ENCODE measurements at places on chromosomes 1 and 21.

- peak; percentile 81 for DNase-seq
Observed at GRCh38 chr1:168640836-168641235, 64.4 kb downstream of the XCL1 start.

DNA sequence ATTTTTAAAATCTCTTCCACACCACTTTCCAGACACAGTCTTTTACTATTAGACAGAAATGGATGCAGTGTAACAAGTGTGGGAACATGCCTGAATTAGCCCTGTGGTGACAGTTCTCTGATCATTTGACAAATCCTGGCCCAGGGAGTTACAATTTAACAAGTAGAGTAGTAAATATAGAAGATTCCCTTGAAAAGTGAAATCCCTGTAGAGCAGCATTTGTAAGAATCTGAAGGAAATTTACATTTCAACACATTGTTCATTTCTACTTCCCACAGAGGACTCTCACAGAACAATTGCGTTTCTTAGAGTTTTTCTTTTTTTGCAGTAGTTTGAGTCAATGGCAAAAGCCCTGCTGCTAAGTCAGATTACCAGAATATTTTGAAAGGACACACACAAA lies 458.3 kb upstream of the BRINP3 start:
- no peak for DNase-seq

DNA sequence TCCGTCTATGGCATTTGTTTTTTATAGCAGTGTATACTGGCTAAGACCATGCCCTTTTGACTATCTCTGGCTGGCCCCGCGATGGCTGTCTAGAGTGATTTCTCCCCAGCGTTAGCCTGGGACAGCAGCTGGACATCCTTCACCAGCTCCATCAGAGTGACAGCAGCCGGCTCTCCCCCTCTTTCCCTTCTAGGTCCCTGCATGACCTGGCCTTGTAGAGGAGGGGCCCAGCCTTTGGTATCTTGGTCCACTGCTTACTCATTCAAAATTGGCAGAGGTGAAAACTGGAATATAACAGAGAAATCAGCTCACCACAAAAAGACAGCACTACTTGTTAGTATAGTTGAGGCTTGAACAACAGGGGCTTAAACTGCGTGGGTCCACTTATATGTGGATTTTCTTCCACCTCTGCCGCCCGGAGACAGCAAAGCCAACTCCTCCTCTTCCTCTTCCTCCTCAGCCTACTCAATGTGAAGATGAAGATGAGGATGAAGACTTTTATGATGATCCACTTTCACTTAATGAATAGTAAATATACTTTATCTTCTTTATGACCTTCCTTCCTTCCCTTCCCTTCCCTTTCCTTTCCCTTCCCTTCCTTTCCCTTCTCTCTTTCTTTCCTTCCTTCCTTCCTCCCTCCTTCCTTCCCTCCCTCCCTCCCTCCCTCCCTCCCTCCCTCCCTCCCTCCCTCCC lies 29.4 kb upstream of the B3GALNT2 start:
- no peak for DNase-seq

DNA sequence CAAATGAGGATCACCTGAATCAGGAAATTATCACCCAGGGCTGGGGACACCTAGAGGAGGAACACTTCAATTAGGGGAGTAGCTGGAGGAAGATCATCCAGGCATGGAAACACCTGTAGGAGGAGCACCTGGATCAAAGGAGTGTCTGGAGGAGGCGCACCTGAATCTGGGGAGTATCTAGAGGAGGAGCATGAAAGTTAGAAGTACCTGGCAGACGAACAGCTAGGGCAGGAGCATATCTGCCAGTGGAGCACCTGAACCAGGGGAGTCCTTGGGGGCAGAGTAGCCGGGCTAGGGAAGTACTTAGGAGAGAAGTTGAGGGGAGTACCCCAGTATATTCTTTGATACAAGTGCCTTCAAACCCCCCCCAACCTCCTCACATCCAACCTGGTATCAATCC lies 1.3 kb downstream of the C1orf210 start:
- DNase-seq = no peak

- DNase-seq = no peak
Observed at GRCh38 chr1:48679859-48680258, 96.8 kb downstream of the BEND5 start.

GRCh38 chr1:15412175-15412800 lies 2.6 kb downstream of the EFHD2 start:
- DNase-seq = peak; percentile 90

- DNase-seq = no peak
Observed at GRCh38 chr1:223486366-223486765, 93.2 kb downstream of the CCDC185 start.

DNA sequence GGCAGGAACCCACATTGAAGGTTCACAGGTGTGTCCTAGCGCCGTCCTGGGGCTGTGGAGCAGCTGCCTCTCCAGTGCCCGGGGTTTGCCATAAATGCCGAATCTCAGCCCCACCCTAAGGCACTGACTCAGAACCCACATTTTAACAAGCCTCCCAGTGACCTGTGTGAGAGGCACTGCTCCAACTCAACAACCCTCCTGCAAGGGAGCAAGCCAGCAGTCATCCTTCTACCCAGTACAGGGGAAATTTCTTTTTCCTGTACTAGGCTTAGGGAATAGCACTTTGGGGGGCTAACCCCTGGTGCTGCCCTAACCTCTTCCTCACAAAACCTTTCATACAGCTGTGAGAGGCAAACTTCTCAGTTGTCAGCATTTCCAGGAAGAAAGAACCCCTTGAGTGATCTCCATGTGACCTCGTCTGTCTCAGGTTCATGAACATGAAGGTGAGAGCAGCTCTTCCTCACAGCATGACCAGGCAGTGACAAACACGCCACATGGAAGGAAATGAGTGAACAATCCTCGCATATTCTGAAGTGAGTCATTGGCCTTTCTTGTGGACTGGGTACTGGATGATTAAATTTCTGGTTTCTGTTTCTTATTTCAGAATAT lies 11.4 kb upstream of the BCAR3 start:
- peak; percentile 42 for DNase-seq

- DNase-seq = no peak
Observed at GRCh38 chr1:40625076-40625475, 40.4 kb downstream of the RIMS3 start.

DNA sequence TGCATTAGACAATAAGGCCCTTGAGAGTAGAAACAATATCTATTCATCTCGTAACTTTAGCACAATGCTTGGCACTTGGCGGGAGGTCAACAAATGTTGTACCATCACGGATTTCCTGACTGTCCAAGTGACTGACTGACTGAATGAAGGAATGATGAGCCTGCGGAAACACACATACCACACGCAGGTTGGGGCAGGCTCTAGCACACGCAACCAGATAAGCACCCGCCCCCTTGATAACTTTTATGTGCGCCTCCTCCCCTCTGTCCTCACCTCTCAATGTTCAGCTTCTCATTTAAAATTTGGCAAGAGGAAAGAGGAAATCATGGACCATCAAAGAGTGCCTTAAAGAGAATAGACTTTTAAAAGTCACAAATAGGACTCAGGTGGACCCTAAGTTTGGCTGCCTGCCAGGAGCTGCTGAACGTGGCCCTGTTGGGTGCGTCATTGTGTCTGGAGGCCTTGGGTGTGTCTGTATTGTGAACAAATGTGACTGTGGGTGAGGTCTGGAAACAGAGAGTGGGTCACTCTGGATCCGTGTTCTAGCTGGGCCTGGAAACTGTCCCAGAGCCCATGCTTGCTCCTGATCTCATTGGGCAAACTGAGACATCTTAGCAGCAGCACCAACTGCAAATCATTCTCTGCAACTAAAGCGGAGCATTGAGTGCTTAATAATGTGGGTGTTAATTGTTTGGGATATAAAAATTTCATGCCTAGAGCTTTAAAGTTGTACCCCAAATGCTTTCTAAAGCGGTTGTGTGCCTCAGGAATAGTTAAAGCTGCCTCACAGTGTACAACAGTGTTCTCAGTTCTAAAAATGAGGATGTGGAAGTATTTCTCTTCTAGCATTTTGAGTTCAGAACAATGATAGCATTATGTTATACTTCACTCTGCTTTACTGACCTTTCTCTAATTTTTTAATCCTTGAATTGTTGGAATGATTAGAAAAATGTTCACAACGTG lies 47.6 kb upstream of the ABCG1 start:
- DNase-seq = peak; percentile 68

DNA sequence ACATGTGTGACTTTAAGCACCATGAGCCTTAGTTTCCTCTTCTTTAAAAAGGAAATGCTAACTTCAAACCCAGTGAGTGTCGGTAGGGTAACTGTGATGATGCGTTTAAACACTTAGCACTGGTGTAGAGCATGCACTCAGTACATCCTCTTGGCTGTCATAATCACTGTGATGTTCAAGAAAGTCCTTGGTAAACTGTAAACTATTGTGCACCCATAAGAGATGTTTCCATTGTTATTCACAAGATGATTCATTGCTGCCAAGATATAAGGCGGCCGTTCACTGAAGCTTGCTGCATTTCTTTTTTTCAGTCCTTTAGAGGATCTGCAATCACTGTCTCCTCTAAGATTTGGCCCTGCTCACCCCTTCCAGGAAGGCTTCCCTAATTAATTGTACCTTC lies 61.8 kb upstream of the DAB1 start:
- DNase-seq = no peak

DNA sequence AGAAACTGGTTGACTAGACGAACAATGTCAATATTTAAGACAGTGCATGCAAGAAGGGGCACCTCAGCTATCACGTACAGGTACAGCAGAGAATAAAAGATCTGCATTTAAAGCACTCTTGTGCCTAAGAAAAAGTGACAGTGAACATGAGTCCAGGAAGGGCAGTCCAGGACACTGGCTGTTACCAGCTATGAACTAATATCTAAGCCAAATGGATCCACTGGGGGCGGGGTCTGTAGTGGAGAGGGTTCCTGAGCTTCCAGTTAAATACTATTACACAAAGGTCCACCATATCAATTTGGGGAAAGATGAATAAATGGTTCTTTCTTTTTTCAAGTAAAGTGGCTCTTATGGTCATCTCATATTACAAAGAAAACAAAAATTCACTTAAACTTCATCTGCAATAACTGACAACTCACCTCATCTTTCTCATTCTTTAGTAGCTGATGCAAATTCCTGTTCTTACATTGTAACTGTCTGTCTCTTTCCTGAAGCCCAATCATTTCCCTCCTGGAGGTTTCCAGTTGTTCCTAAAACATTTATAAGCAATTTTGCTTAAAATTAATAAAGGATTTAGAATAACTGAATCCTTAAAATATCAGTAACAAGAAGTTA lies 24.5 kb downstream of the SSX2IP start:
- DNase-seq = no peak

DNA sequence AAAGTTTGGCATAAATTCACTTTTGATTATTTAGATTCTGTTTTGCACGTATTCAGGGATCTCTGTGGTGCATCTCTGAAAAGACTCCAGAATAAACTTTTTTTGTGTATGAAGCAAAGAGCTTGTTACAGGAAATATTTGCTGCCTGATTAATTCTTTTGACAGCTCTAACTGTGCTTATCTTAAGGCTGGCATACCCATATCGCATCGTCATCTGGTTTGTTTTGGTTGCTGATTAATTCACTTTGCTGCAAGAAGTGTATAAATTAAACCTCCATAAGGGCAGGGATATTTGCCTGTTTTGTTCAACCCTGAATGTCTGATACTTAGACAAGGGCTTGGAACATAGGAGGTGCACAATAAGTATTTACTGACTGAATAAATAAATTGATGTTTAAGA lies 17.5 kb upstream of the DUSP10 start:
- no peak for DNase-seq

- no peak for DNase-seq
Observed at GRCh38 chr1:107147843-107148242, 7.0 kb downstream of the NTNG1 start.
